ENCODE measurements at places on chromosomes 6 and 20.

DNA sequence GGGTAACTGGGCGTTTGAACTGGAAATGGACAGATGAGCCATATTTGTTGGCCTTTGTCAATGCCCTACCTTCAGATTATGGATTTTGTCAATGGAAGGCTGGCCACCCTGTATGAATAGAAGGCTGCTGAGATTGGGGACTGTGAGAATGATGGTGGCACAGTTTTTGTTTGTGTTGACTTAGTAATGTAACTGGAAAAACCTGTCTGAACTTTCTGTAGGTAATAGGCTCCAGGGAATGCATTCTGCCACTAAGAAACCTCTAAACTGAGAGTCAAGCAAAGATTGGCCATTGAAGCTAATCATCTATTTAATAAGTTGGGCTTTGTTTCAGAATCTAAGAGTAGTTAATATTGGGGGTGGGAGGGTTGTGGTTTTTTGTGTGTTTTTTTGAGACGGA is 97.5 kb downstream of the FOXO3 start:
- DNase-seq, result no peak

DNA sequence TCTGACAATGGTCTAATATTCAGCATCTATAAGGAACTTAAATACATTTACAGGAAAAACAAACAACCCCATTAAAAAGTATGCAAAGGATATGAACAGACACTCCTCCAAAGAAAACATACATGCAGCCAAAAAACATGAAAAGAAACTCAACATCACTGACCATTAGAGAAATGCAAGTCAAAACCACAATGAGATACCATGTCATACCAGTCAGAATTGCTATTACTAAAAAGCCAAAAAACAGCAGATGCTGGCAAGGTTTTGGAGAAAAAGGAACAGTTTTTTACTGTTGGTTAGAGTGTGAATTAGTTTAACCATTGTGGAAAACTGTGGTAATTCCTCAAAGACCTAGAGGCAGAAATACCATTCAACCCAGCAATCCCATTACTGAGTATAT is 339.0 kb upstream of the ADGRB3 start:
- DNase-seq, result no peak

GRCh38 chr20:22890594-22891300 is 144.4 kb upstream of the SSTR4 start:
- DNase-seq, result no peak

- no peak for DNase-seq
Measured at GRCh38 chr20:33761698-33762250, 30.0 kb downstream of the ZNF341 start.

GRCh38 chr6:156904176-156904967 is 127.2 kb downstream of the ARID1B start:
- no peak for DNase-seq

- DNase-seq, result peak; percentile 17
Measured at GRCh38 chr20:58076405-58076804, 152.0 kb downstream of the ANKRD60 start.

GRCh38 chr20:23002276-23002675 is 32.8 kb upstream of the SSTR4 start:
- peak; percentile 16 for DNase-seq

DNA sequence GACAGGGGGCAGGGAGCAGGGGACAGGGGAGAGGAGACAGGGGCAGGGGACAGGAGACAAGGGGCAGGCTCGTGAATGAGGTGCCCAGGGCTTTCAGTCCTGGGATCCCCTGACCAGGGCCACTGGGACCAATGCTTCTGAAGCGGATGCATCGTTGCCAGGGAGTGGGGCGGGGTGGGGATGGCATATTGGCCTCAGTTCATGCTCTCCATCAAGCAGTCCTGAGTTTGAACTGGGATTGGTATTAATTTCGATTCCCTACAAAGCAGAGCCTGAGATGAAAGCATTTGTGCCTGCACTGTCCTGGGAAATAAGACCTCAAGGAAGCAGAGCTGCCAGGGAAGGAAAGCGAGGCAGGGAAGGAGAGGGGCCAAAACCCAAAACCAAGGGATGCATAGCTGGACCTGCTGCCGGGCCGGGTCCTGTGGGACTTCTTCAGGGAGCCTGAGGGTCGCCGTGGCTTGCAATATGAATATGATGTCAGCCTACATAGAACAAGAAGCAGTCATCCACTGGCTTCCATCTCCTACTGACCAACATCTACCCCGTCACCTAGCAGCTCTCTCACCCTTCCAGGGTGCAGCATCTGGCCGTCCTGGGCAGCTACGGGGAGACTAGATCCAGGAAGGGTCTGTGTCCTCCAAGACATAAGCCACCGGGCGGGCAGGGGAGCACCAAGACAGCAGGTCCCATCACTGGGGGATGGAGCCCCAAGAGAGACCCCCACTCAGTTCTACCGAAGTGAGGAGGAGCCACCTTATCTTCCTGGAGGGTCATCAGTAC is 233.3 kb downstream of the SYNDIG1 start:
- no peak for DNase-seq

DNA sequence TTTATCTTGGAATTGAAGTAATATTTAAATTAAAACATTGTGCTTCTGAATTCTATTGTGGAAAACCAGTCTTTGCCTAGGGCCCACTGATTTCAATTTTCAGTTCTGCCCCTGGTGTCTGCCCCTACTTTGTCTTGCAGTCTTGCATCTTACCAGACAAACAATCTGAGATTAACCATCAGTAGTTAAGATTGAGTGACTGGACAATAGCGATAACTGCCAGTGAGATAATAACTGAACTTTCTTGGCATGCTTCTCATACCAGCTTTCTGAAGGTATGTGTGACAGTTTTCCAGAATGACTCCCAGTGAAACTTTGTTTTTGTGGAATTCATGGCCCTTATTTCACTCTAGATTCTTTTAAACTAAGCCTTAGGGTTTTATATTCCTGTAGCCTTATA is 53.5 kb downstream of the KCNQ5 start:
- no peak for DNase-seq

DNA sequence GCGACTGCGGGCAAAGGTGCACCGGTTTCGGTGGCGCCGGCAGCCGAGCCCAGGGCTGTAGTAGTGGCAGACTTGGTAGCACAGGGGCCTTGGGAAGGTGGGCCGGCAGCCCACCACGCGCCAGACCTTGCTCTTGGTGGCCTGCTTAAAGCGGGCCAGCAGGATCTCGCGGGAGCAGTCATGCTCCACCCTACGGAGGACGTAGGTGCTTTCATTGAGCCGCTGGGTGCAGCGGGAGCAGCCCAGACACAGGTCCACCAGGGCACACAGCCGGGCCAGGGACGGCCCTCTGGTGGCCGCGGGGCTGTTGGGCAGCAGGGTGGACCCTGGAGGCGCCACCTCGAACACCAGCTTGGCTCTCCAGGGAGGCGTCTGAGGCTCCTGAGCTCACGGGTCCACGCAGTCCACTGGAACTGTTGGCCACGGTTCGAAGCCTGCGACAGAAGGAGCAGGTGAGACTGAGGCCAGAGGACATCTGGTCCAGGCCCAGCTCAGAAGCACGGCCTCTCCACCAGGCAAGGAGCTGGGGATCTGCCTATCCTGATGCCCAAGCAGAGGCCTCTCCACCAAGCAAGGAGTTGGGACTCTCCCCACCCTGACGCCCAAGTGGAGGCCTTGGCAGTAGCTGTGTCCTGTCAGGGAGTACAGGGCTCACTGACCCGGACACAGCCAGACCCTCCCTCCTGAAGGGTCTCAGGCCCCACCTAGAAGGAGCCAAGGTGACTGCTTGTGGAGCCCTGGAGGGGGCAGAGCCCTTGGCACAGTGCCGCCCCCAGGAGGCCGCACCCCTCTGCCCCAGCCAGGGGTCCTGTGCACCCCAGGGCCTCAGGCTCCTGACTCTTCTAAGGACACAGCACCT is 1.0 kb downstream of the HELZ2 start:
- DNase-seq, result peak; percentile 57

GRCh38 chr6:145723646-145724045 is 11.7 kb downstream of the EPM2A start:
- no peak for DNase-seq

GRCh38 chr20:14790771-14791620 is 453.6 kb upstream of the FLRT3 start:
- DNase-seq, result no peak

GRCh38 chr6:17267566-17267965 is 13.6 kb upstream of the RBM24 start:
- no peak for DNase-seq

DNA sequence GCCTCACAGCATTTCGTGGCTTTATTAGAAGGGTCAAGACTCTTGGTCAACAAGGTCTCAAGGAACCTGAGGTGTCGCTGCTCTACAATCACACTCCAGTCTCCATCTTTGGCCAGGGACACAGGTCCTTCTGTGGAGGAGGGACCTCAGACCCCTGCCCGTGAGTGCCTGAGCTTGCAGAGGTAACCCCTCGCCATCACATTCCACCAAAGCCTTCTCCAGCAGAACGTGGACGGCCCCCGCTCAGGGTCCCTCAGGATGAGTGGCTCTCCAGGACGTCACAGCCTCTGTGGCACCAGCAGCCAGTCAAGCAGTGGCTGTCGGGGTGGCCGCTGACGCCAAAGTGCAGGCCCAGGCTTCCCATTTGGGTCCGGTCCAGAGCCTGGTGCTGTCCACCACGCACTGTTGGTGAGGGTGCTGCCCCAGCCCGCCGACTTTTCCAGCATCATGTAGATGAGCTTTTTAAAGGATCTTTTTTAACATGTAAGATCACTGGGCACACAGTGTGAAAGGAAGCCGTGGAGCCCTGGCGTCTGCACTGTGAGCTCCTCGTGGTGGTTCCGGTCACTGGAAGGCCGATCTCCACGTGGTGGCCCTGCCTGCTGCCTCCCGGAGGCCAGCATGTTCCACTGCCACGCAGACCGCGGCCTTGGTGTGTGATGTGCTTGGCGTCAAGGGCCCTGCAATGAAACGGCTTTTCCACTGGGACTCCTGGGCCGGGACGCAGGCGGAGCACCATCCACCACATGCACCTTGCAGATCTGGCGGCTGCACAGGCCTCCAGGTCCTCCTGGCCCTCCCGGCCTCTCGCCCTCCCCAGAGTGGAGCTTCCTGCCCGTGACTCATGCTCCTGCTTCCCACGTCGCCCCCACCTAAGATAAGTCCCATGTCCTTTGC is 8.3 kb upstream of the KIF25 start:
- no peak for DNase-seq

DNA sequence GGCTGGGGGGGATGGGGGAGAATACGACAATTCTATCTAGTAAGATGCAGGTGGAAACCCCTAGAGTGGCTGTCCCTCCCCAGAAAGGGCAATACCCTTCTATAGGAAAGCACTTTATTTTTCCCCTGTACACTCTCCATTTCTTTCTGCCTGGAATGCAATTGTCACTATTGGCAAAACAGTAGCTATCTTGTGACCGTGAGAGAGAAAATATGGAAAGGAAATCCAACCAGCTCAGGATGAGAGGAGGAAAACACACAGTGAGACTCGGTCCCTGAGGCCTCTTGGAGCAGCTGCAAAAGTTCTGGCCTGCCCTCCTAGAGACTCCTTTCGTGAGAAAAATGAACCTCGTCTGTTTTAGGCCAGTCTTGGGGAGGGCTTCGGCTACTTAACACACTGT is 43.4 kb downstream of the FAM50B start:
- no peak for DNase-seq

GRCh38 chr20:4835244-4836177 is 113.8 kb downstream of the PRND start:
- no peak for DNase-seq

DNA sequence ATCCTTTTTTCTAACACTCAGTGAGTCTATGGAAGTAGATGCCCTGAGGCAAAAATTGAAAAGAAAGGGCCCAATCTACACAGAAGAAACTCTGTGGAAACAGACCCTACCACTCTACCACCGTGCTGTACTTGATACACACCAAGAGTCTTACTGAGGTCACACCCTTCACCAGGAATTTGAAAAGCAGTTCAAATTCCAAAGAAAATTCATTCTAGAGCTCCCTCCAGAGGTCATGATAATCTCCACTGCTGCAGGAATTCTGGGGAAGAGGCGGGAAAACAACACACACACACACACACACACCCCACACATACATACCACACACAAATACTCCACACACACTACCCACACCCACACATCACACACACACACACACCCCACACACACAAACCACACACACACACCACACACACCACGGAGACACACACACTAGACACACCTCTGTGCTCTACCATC is 336.8 kb downstream of the HDGFL1 start:
- DNase-seq, result no peak

DNA sequence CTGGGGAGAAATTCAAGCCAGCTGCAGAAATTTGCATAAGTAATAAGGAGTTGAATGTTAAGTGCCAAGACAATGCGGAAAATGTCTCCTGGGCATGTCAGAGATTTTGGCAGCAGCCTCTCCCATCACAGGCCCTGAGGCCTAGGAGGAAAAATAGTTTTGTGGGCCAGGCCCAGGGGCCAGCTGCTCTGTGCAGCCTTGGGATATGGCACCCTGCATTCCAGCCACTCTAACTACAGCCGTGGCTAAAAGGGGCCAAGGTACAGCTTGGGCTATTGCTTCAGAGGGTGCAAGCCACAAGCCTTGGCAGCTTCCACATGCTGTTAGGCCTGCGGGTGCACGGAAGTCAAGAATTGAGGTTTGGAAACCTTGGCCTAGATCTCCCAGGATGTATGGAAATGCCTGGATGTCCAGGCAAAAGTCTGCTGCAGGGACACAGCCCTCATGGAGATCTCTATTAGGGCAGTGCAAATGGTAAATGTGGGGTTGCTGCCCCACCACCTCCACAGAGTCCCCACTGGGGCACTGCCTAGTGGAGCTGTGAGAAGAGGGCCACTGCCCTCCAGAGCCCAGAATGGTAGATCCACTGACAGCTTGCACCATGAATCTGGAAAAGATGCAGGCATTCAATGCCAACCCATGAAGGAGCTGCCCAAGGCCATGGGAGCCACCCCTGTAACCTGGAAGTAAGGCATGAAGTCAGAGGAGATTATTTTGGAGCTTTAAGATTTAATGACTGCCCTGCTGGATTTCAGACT is 126.5 kb downstream of the DTNBP1 start:
- DNase-seq, result no peak

DNA sequence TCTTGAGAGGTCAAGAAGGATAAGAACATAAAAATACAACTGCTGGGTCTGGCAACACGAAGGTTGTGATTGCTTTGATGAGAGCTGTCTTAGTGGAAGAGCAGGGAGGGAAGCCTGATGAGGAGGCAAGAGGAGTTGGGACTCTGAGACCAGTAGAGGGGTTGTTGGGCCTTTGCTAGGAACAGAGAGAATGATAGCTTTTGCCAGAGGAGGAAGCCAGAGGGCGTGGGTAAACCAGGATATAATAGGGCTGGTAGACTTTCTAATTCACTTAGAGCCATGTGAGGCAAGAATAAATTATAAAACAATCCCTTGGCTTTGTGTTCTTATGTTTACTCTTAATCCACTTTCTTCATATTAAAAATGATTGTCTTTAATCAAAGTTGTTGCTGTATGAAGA is 78.6 kb downstream of the RCAN2 start:
- no peak for DNase-seq

DNA sequence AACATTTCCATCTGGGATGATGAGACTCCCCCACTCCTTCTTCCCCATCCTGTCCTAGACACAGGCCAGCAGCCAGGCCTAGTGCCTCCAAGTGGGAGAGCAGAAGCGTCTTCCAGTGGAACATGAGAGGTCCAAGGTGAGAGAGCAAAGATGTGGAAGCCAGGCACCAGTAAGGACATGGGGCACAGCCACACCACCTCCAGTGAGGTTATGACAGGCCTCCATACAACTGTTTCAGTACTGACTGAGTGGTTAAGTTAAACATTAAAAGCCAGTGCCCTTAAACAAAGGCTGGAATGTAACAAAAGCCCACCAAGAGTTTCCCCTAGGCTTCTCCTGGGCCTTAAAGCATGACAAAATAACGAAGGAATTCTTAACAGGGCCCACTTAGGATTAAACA is 5.3 kb downstream of the ZBTB24 start:
- peak; percentile 42 for DNase-seq

- no peak for DNase-seq
Measured at GRCh38 chr6:26330859-26331217, 34.2 kb upstream of the BTN3A2 start.

All from ecto neural progenitor cell (in vitro differentiated cells).